Bronchus fibroblast of lung (primary cell): ENCODE measurements at places on chromosomes 6 and 20. TPM values are rescaled to one million over a fixed set of nuclear protein-coding genes. Genes with fewer than 3 reads are reported as not detected.

Gene SFTA2
- not detected in 2 replicates for total RNA-seq

Gene GJA1
- total RNA-seq = 75.4 and 82.4 TPM in 2 replicates

Gene TP53RK
- 19.5 and 20.4 TPM in 2 replicates for total RNA-seq

Gene UBD
- total RNA-seq = not detected in 2 replicates

Gene RGS19
- 10.4 and 10.7 TPM in 2 replicates for total RNA-seq

Gene C20orf202
- total RNA-seq = not detected in 2 replicates

Gene WASF1
- total RNA-seq = 10.1 and 12.4 TPM in 2 replicates

Gene MYLK2
- 0.17 and 0.30 TPM in 2 replicates for total RNA-seq

Gene TFAP2D
- not detected in 2 replicates for total RNA-seq

Gene IRF4
- not detected in 2 replicates for total RNA-seq

Gene PAK5
- total RNA-seq = under 0.01 TPM in 1 of 2 replicates, not detected in the other

Gene ULBP3
- 15.9 and 18.5 TPM in 2 replicates for total RNA-seq

Gene DYNLT2
- total RNA-seq = 1.0 TPM in 2 replicates

Gene FAM184A
- 0.17 and 0.45 TPM in 2 replicates for total RNA-seq

Gene TAF4
- 2.5 and 4.5 TPM in 2 replicates for total RNA-seq

Gene MEI4
- total RNA-seq = not detected in 2 replicates

Gene WFDC10B
- not detected in 2 replicates for total RNA-seq

Gene REM1
- total RNA-seq = not detected in 2 replicates

Gene MYMX
- total RNA-seq = not detected in 2 replicates

Gene HEBP2
- total RNA-seq = 30.2 and 40.3 TPM in 2 replicates

Gene NKX2-4
- total RNA-seq = not detected in 2 replicates

Gene RSPH9
- 0.67 and 0.74 TPM in 2 replicates for total RNA-seq

Gene DDX43
- 0.15 and 0.84 TPM in 2 replicates for total RNA-seq

Gene PRDM1
- total RNA-seq = 1.6 and 1.8 TPM in 2 replicates

Gene NELFCD
- total RNA-seq = 55.1 and 56.3 TPM in 2 replicates

Gene NKX2-2
- total RNA-seq = not detected in 2 replicates

Gene MOCS1
- 10.3 and 11.3 TPM in 2 replicates for total RNA-seq

Gene MAN1A1
- total RNA-seq = 21.4 and 25.2 TPM in 2 replicates

Gene RIMS4
- not detected in 2 replicates for total RNA-seq

Gene PKHD1
- total RNA-seq = not detected in 2 replicates

Gene CCN6
- under 0.01 TPM in 1 of 2 replicates, not detected in the other for total RNA-seq

Gene SCRT2
- not detected in 2 replicates for total RNA-seq

Gene CNR1
- under 0.01 and 0.45 TPM in 2 replicates for total RNA-seq

Gene PPP1R14C
- total RNA-seq = not detected in 2 replicates

Gene MTFR2
- 9.2 and 13.6 TPM in 2 replicates for total RNA-seq

Gene FAM209A
- total RNA-seq = not detected in 2 replicates

Gene GGT7
- total RNA-seq = 7.1 and 9.6 TPM in 2 replicates

Gene PREX1
- 3.5 and 3.6 TPM in 2 replicates for total RNA-seq

Gene MSH5
- 10.9 and 15.5 TPM in 2 replicates for total RNA-seq

Gene CAGE1
- 0.17 TPM in 1 of 2 replicates, not detected in the other for total RNA-seq

Gene MARCKS
- total RNA-seq = 111 and 134 TPM in 2 replicates

Gene TSBP1
- total RNA-seq = not detected in 2 replicates

Gene RIPPLY2
- 0.74 TPM in 1 of 2 replicates, not detected in the other for total RNA-seq

Gene TFEB
- total RNA-seq = 3.7 and 4.0 TPM in 2 replicates

Gene HFE
- total RNA-seq = 7.2 and 11.1 TPM in 2 replicates

Gene NDUFAF5
- 14.3 and 18.3 TPM in 2 replicates for total RNA-seq

Gene AKAP12
- total RNA-seq = 43.4 and 54.5 TPM in 2 replicates

Gene C2
- 0.17 and 0.30 TPM in 2 replicates for total RNA-seq

Gene HSPA12B
- 0.45 and 0.50 TPM in 2 replicates for total RNA-seq

Gene CPXM1
- total RNA-seq = 4.5 and 5.6 TPM in 2 replicates

Gene TFAP2A
- total RNA-seq = not detected in 2 replicates

Gene HLA-DRB5
- total RNA-seq = not detected in 2 replicates

Gene BTNL2
- total RNA-seq = not detected in 2 replicates

Gene FAXC
- 2.5 and 6.2 TPM in 2 replicates for total RNA-seq

Gene IMPG1
- 0.30 TPM in 1 of 2 replicates, not detected in the other for total RNA-seq

Gene BPIFA2
- not detected in 2 replicates for total RNA-seq
